ENCODE measurements at places on chromosomes 4 and X.

GRCh38 chr4:87853108-87853507 lies 20.3 kb downstream of the MEPE start:
- DNase-seq = peak; percentile 30

DNA sequence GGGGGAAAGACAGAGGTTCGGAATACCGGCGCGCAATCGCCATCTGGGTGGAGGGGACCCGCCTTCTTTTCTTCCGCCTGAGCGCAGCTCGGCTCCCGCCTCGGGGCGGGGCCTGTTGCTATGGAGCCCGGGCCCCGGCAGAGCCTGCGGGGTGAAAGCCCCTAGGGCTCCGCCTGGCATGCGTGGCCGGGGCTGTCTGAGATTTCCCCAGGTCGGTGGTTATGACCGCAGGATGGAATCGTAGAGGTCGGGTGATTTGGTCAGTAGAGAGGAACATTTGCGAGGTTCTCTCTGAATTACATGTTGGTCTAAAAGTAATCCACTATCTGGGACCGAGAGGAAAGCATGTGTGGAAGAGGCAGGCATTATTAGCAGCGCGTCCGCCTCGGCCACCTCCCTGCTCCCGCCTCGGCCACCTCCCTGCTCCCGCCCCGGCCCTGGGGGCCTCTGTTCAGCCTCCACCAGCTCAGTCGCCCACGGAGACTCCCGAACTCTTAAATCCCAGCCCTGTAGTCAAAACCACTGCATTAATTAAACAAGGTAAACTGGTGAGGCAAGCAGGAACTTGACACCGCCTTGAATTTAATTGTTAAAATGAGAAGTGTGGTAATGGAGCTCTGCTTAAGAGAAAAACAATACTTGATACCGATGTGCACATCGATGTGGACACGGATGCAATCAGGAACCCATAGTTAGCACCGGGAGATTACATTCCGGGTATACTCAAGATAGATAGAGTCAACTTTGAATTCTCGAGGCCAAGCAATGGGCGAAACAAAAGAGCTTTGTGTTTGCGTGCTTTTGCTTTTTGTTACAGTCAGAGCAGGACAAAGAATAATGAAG lies 45.2 kb downstream of the TRIM2 start:
- DNase-seq = peak; percentile 51

GRCh38 chrX:133370696-133371275 lies 44.5 kb downstream of the GPC4 start:
- no peak for DNase-seq

DNA sequence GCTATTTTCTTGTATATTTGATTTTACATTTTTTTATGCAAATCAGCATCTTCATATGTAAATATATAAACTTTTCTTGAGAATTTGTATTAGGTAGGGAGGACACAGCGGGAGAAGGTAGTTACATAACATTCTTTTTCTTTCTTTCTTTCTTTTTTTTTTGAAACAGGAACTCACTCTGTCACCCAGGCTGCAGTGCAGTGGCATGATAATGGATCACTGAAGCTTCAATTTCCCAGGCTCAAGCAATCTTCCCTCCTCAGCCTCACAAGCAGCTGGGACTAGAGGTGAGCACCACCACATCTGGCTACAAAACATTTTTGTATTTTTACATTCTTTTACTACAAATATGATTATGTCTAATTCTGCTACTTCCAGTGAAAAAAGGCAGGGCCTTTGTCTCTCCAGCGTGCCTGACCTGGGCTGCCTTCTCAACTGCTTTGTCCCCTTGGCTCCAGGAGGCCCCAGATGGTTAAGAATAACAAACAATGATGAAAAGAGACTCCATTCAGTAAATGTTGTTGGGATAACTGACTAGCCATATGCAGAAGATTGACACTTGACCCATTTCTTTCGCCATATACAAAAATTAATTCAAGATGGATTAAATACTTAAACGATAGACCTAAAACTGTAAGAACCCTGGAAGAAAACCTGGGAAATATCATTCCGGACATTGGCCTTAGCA lies 46.5 kb upstream of the FAT4 start:
- no peak for DNase-seq

DNA sequence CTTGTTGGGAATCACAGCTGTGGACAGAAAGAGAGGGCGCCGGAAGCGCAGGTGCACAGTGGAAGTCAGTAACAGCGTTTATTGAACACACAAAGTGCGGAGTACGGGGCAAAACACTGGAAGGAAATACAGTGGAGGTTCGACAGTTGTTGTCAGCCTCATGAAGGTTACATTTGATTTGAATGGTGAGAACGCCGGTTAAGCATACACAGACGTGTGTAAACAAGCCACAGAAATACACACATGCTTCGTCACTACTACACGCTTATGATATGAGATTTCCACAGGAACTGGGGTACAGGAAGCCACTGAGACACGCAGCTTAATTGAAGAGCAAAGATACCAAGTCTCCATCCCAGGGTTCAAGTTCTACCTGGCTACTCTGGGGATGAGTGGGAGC lies 12.0 kb downstream of the CCKAR start:
- no peak for DNase-seq

DNA sequence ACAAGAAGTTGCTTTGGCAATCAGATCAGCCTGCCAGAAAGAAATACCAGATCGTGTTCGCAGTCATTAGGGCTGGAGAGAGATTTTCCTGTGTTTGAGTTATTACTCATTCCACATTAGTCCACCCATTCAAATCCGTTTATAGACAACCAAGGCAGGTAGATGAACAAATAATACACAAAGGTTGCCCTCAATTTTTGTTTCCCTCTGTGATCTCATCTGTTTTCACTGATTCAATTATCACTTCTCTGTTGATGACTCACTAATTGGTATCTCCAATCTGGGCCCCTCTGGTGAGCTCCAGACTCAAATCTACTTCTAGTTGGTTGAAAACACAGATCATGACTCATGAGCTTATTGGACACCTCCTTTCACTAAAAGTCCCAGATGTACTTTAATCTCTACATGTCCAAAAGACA lies 54.5 kb downstream of the CHM start:
- no peak for DNase-seq

DNA sequence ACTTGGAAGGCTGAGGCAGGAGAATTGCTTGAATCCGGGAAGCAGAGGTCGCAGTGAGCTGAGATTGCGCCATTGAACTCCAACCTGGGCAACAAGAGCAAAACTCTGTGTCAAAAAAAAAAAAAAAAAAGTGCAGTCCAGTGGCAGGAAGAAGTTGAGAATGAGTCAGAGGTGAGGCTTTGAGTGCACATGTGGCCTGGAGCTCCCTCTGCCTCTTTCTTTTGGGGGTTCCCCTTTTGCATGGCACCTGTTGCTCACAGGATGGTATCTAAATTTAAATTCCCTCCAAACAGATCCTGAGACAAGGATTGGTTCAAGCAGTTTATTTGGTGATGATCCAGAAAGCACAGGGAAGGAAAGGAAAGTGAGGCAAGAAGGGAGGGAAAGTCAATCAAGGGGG lies 151.4 kb upstream of the STX18 start:
- DNase-seq = no peak

GRCh38 chr4:8590546-8590880 lies 2.1 kb upstream of the CPZ start:
- no peak for DNase-seq
